ENCODE measurements at places on chromosomes 7 and 10. TPM values are rescaled to one million over a fixed set of nuclear protein-coding genes. Genes with fewer than 3 reads are reported as not detected.

GRCh38 chr10:3467052-3467951 lies 294.7 kb upstream of the PITRM1 start:
- DNase-seq = no peak

DNA sequence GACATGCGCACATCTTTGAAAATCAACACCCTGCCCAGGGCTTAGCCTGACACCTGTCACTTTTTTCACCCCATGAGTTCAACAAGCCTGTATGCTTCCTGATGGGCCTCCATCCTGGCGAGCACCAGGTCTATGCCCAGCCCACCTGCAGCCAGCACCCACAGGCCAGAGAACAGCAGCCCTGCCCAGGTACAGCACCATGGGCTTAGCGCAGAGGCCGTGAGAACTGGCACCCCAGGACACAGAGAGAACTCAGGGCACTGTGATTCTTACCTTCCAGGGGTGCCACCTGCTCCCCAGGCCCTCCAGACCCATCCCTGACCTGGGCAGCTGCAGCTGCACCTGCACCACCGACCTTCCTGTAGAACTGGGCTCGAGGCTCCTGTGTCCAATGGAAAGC lies 536.6 kb downstream of the TCERG1L start:
- DNase-seq = no peak

FOXI2 gene
- not detected for total RNA-seq

C7orf33 gene
- not detected for total RNA-seq

PARD3 gene
- total RNA-seq = 37.2 TPM

- no peak for DNase-seq
Observed at GRCh38 chr7:36062154-36062815, 90.8 kb upstream of the EEPD1 start.

DNA sequence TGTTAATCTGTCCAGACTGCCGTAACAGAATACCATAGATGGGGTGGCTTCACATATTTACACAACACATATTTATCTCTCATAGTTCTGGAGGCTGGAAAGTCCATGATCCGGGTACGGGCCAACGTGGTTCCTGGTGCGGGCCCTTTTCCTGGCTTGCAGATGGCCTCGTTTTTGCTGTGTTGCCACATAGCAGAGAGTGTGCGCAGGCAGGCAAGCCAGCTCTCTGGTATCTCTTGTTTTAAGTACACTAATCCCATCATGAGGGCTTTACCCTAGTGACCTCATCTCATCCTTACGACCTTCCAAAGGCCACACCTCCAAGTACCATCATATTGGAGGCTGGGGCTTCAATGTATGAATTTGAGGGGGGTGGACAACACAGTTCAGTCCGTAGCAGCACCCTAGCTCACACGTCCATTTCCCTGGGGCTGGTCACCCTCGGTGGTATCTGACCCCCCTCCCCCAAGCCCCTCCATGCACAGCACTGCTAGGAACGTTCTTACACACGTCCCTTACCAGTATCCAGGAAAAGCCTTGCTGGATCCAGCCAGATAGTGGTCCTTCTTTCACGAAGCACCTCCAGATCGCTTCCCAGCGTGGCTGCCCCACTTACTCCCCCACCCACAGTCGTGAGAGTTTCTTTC lies 21.5 kb downstream of the CUX1 start:
- no peak for DNase-seq

Data from osteocyte (in vitro differentiated cells).